Posterior cingulate gyrus (tissue), 11 donors: ENCODE measurements at places on chromosomes 6 and 20.

DNA sequence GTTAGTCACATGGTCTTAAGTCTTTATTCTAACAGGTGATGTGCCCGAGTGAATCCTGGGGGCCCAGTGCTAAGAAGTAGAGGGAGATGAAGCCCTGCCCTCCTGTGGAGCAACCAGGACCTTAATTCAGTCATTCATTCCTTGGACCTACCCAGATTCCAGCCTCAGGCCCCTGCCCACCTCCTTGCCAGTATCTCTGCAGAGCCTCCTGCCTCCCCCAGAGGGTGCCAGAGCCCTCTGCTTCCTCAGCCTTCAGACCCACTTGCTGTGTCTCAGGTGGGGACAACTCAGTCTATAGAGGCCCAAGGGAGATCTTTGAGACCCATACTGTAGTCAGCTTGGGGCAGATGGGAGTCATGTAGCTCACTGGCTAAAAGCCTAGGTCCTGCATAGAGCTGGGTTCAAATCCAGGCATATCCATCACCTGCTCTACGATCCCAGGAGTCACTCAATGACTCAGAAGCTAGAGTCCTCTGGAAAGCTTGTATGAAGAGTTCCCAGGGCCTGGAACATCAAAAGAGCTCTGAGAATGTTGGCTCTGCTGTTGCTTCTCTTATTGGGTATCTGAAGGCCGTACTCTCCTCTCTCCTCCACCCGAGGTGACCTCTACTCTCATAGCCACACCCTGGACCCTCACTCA lies 3.9 kb upstream of the SIGLEC1 start:
- DNase-seq = peak; percentile 92

- DNase-seq = no peak
These were observed 91.3 kb downstream of the PSMB1 start for GRCh38 chr6:170461556-170462365.

GRCh38 chr6:24214984-24215383 lies 89.0 kb downstream of the NRSN1 start:
- no peak for DNase-seq

DNA sequence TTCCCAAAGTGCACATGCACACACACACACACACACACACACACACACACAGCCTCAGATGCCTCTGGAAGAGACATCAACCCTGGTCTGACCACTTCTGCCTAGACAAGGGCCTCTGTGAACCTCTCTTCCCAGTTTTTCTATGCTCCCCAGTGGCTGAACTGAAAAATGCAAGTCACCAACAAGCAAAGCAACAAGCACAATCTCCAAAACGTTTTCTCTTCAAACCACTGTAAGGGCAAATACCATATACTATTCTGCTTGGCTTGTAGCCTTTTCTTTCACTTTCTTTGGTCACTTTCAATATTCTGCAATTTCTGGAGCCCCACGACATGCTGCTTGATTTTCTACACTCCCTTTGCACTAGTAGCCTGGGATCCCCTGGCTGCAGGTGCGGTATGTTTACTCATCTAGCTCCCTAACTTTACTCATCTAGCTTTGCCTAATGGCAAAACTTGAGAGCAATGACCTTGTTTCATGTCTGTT lies 121.4 kb upstream of the DST start:
- DNase-seq = no peak

- no peak for DNase-seq
These were observed 35.7 kb downstream of the HBS1L start for GRCh38 chr6:135018941-135019340.

DNA sequence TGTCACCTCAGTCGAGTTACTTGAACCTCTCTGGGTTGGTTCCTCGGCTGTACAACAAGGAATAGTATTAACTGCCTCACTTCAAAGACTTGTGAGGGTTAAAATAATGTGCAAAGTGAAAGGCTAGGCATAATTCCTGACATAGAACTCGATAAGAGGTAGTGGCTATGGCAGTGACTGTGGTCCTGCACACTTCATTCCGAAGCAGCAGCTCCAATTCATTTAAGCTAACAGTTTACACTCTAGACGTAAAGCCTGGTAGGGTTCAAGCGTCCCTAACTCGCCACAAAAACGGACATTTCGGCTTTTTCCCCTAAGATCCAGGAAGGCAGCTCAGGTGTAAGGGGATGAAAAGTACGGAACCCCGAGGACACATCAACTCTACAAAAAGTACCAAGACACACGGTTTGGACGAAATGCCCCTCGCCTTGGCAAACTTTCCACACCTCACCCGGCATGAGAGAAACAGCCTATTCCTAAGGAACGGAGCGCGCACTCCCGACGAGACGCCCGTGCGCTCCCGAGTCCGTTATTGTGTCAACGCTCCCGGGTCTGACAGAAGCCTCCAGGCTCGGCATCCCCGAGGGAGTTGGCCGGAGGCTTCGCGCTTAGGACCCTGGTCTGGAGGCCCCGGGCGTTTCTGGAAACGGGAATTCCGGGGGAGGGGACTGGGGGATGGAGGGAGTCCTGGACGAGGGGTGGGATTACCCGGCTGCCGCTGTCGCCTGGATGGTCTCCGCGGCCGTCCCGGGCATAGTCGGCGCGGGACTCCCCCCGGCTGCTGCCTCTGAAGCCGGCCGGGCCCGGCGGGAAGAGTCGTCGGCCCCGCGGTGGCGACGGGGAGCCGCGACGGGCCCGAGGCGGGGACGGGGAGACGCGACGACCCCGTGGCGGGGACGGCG lies 937 bp downstream of the ZNF318 start:
- DNase-seq = peak; percentile 91
